ENCODE measurements at places on chromosomes 7 and 10.

DNA sequence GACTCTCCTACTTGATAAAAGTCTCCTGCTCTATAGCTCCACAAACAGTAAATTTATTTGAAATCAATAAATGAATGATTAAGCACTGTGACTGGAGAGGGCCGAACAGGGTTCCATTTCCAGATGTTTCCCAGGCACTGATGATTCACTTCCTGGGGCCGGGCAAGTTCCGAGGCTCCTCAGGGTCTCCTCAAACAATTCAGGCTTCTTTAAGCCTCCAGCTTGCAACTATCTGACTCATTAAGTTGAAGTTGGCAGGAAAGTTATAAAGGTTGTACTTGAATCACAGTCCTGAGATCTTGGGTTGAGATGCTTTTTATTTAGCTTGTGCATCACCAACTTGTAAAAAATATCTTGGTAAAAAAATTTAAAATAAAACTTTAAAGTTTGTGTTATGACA lies 612.9 kb downstream of the DNAJB6 start:
- no peak for DNase-seq

DNA sequence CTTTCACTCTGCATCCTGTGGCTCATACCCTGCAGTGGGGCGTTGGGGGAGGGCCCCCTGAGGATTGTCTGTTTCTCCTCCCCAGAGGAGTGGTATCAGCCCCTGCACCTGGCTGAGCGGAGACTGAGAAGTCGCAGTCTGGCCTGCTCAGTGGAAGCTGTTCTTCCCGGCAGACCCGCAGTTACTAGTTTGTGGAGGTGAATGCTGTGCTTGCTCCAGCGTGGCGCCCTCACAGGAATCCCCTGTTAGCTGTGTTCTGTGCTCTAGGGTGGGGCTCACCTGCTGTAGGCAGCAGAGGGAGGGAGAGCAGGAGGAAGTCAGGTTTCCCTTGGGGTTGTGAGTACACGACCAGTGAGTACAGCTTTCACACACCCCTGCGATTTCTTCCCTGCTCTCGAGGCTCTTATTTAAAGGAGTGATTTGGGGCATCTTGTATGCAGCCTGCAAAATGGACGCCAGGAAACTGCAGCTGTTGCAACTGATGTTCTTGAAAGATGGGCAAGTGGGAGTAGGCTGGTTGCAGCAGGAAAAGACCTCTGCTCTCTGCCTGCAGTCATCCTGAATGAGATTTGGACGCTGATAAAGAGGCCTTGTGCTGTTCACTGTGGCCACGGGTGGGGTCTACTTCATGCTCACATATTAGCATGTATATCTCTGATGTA lies 66.4 kb downstream of the HK1 start:
- DNase-seq, result no peak

GRCh38 chr7:77658928-77659327 lies 37.3 kb upstream of the RSBN1L start:
- no peak for DNase-seq

DNA sequence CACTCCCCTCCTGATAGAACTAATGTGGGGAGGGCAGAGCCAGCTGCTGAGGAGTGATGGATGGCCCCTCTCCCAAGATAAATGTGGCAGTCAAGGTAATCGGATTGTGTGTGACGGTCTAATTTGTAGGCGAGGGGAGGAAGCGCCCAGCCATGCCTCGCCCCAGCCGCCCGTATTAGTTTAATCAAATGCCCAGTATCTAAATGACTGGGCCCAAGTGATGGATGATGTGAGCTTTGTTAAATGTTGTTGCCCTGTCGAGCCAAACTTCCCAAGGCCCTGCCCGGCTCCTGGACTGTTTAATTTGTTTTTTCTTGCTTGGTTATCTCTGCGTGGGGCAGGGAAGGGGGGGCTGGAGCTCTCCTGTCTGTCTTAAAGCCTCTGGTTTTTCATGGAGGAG lies 88.4 kb upstream of the PPIF start:
- no peak for DNase-seq

- no peak for DNase-seq
Measured at GRCh38 chr7:106010331-106010730, 47.3 kb downstream of the CDHR3 start.

DNA sequence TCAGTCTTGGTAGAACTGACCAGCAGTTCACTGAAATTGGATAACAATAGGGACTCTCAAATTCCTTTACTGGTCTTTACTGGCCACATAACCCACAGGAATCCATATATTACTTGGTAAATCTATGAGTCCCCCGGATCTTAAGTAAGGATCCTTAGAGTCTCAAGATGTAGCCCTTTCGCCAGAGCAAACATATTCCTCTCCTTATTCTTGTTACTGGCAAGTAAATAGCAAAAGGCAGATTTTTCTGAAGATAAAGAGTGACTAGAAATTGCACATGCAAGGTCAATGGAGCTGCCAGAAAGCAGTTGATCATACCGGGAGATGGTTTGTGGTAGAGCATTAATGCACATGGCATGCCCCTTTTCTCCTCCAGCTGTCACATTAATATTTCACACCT lies 283.0 kb downstream of the HDAC9 start:
- DNase-seq, result no peak

- DNase-seq, result no peak
Measured at GRCh38 chr7:95845007-95845406, 72.7 kb downstream of the DYNC1I1 start.

GRCh38 chr10:62980687-62981086 lies 152.4 kb upstream of the NRBF2 start:
- DNase-seq, result no peak

Measured in activated naive CD4-positive, alpha-beta T cell (primary cell).